M059J (cell line): ENCODE measurements at places on chromosomes 5 and 9. TPM values are rescaled to one million over a fixed set of nuclear protein-coding genes. Genes with fewer than 3 reads are reported as not detected.
A peak's percentile ranks its signal among the peaks of the same experiment; 100 is the strongest.

Gene PCDHGA4
- total RNA-seq = 0.17 and 0.91 TPM in 2 replicates

Gene CXCL14
- total RNA-seq = 0.62 TPM in 1 of 2 replicates, not detected in the other

Gene FAM163B
- not detected in 2 replicates for total RNA-seq

Gene SPATA6L
- total RNA-seq = 0.69 TPM in 1 of 2 replicates, not detected in the other

Gene PAEP
- not detected in 2 replicates for total RNA-seq

Gene PRRX2
- total RNA-seq = 0.17 and 0.20 TPM in 2 replicates

Gene IL31RA
- 0.10 and 0.27 TPM in 2 replicates for total RNA-seq

Gene GPSM1
- 4.5 and 12.5 TPM in 2 replicates for total RNA-seq

Gene OTP
- not detected in 2 replicates for total RNA-seq

Gene WNK2
- 0.02 TPM in 1 of 2 replicates, not detected in the other for total RNA-seq

Gene SET
- 430 and 608 TPM in 2 replicates for total RNA-seq

Gene ENTPD2
- not detected in 2 replicates for total RNA-seq

Gene PCDHB12
- 1.7 and 2.6 TPM in 2 replicates for total RNA-seq

Gene PCDHGA12
- total RNA-seq = 0.39 TPM in 1 of 2 replicates, not detected in the other

Gene IRX2
- total RNA-seq = not detected in 2 replicates

Gene GDNF
- total RNA-seq = 0.05 TPM in 1 of 2 replicates, not detected in the other

Gene RFK
- total RNA-seq = 37.6 and 42.7 TPM in 2 replicates

- no peak for DNase-seq
Measured at GRCh38 chr9:126033956-126034355, 286.8 kb downstream of the PBX3 start.

DNA sequence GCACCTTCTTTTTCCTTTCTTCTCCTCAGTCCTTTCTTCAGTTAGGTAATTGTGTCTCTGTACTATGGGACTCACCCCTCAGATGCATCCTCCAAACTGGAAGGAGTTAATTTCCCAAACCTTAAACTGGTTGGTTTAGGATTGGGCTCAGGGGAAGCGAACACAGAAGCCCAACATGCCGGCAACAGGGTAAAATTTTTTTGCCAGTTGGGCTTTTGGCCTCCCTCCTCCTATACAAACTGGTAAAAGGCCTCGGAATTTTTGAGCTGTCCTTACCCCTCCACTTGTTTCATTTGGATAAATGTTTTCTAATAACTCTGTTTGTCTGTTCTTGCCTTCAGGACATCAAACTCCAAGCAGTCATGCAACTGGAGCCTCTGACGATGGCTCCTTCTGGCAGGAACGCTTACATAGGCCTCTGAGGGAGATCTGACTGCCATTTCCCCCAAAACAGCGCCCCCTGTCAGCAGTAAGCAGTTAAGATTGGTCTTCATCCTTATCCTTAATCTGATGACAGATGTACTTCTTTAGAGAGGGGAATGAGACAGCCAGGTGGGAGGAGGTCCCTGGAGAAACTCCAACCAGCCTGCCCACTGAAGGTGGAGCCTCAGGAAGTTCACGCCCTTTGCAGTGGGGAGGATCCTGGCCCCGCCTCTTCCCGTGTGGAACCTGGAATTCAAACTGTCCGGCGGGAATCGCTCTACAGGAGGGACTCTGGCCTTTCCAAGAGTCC is 57.8 kb upstream of the SPINK5 start:
- DNase-seq = peak; percentile 15

- no peak for DNase-seq
Measured at GRCh38 chr5:139251281-139251687, 42.3 kb upstream of the MATR3 start.

GRCh38 chr9:77085416-77085815 is 66.0 kb downstream of the FOXB2 start:
- DNase-seq = peak; percentile 33

- peak; percentile 6 for DNase-seq
Measured at GRCh38 chr5:94632024-94632423, 13.6 kb downstream of the SLF1 start.

GRCh38 chr9:105647595-105648349 is 14.5 kb upstream of the TAL2 start:
- peak; percentile 39 for DNase-seq

- peak; percentile 3 for DNase-seq
Measured at GRCh38 chr5:166377756-166378155, 1913.7 kb upstream of the WWC1 start.

GRCh38 chr5:126523818-126524510 is 71.1 kb downstream of the ALDH7A1 start:
- no peak for DNase-seq

GRCh38 chr5:107372723-107373450 is 297.9 kb downstream of the EFNA5 start:
- DNase-seq = no peak

GRCh38 chr5:163245584-163245983 is 191.8 kb upstream of the CCNG1 start:
- peak; percentile 37 for DNase-seq

DNA sequence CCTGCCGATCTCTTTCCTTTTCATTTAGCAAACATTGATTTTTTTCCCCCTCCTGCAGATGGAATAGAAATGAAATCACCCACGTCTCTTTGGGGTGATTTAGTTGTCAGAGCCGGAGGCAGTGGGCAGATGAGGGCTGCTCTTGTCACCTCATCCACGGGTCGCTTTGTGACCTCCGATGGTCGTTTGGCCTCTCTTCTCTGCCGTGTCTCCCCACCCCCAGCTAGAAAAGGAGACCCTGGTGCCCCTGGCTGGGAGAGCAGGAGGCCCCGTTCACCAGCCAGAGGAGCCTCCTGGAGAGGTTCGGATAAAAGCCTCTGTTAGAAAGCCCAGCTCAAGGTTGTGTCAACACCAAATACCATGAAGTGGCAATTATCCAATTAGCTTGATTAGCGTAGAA is 21.6 kb upstream of the RXRA start:
- DNase-seq = no peak

GRCh38 chr5:148965511-148966265 is 97.2 kb downstream of the SH3TC2 start:
- DNase-seq = peak; percentile 100

- peak; percentile 55 for DNase-seq
Measured at GRCh38 chr5:144205141-144205551, 34.5 kb downstream of the KCTD16 start.

DNA sequence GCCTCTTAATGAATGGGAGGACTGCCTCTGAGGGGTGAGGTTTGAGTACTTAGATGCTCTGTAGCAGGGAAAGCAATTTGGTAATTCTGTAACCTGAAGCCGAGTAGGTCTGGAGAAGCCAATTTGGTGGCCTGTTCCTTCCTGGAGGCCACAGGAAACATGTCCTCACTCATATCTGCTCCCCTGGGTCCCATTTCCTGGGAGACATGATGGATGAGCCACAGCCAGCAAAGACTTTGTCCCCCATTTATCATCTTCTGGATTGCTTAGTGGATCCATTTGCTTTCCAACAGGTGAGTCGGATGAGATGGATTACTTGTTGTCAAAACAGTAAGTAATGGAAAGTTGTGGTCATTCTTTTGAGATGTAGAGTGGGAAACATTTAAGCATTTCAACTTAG is 99.8 kb upstream of the KLF9 start:
- DNase-seq = peak; percentile 10

DNA sequence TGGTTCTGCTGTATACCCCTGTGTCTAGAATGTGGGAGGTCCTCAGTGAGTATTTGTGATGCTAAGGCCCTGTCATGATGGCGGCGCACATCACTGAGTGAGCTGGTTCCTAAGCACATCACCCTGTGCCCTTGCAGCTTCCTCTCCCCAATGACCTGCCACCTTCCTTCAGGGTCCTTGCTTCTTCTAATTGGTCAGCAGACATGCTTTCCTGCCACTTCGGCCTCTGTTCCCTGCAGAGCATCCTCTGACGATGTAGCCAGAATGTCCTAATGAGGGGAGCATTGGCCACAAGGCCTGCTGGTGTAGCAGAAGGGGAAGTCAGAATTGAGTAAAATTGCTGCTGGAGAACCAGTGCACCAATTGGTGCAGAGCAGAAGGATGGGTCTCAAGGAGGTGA is 31.1 kb upstream of the ANGPTL2 start:
- no peak for DNase-seq

GRCh38 chr5:168132241-168132641 is 159.2 kb upstream of the WWC1 start:
- peak; percentile 18 for DNase-seq

DNA sequence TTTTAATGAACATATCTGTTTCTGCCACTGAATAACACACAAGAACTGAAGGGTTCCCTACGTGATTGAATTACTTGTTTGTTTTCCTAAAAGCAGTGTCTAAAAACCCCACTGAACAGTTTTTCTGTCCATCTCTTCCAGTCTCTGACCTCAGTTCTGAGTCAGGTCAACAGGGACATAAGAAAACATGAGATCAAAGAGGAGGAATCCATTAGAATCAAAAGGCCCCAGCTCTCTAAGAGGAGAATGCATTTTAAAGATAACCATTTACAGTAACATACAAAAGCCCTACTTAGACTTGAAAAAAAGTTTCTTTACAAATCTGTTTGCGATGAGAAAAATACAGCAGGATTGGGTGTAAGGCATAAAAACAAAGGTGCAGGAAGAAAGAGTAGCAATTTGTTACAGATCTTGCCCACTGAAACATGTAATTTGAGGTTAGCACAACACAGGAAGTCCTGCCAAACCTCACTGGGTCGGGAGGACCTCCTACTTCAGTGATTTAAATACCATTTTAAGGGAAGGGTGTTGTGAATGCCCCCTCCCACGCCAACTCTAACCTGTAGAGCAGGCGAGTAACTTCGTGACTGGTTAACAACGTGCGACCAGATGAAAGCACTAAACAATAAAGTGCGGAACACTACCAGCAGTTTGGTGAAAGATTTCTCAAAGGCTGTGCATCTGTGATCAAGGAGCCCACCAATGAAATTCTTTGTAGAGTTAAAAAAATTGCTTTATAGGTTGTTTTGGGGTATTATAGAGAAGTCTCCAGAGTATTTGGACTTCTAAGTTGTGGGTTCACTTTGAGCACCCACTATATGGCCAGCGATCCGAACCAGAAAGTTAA is 1.3 kb downstream of the QSOX2 start:
- DNase-seq = peak; percentile 31

- peak; percentile 74 for DNase-seq
Measured at GRCh38 chr5:56569566-56569965, 245.8 kb upstream of the MAP3K1 start.

DNA sequence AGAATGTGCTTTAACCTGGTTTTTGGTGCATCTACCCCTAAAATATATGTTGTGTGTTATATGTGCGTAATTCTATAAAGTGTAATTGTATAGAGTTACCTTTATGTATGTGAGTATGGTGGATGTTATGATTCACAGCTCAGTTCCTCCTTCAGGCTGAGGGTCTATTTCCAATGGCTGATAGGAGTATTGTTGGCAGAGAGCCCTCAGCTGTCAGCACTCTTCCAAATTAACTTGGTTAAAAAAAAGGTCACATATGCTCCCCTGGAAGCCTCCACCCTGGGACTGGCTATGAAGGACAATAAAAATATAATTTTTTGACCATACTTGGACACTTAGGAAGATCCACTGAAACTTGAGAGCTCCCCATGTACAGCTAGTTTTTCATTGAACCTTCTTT is 250.4 kb upstream of the CDH12 start:
- no peak for DNase-seq

DNA sequence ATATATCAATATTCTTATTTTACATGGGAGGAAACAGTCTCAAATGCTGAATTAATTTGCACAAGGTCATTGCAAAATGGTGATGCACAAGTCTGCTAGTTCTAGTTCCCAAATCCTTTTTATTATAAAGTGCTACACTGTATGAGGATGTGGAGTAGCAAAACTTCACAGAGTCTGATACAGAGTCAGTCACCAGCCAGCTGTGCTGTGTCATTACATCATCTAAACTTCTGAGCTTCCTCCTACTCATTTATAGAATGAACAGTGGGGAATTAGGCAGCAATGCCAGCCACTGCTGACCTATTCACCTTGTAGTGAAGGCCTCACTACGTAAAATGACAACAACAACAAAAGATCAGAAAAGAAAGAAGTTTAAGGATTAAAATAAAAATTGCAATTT is 357.8 kb downstream of the TMEM167A start:
- peak; percentile 10 for DNase-seq

- peak; percentile 89 for DNase-seq
Measured at GRCh38 chr5:8730194-8730593, 815.7 kb downstream of the SEMA5A start.

DNA sequence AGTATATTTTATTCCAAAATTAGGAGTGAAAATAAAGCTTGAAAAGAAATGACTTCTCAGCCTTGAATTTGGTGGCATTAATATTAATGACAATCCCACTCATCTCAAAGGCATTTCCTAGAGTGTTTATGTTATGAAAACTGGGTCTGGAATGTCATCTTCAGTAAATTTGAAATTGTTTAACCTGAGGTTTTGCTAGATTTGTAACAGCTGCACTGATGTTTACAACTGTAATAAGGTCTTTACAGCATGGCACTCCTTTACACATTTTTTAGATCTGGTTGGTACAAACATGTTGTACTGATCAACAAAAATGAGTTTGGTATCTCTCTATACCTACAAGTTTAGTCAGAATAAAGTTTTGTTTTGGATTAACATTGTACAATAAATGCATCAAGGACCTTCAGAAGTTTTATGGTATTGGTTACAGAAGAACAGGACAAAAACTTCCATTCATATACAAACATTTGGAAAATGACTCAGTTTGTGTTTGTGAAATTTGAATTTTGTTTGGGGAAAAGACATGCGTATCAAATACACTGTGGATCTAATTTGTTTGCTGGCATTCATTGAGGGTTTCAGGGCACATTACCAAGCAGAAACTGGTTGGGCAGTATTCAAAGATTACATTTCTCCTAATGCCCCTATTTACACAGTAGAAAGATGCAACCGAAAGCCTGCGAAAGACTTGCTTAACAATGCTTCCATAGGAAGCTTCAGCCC is 11.6 kb downstream of the FANCC start:
- DNase-seq = peak; percentile 60

DNA sequence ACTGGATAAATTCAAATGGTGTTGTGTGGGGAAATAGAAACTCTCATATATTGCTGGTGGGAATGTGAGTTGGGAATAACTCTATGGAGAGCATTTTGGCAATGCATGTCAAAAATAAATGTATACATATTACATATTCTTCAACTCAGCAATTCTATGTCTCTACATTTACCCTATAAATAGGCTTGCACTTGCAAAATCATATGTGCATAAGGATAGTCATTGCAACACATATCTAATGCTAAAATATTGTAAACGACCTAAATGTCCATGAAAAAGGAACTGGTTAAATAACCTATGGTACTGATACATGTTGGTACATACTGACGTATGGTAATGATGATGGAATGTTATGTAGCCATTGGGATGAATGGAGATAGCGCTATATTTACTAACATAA is 94.5 kb upstream of the CHD1 start:
- DNase-seq = no peak

DNA sequence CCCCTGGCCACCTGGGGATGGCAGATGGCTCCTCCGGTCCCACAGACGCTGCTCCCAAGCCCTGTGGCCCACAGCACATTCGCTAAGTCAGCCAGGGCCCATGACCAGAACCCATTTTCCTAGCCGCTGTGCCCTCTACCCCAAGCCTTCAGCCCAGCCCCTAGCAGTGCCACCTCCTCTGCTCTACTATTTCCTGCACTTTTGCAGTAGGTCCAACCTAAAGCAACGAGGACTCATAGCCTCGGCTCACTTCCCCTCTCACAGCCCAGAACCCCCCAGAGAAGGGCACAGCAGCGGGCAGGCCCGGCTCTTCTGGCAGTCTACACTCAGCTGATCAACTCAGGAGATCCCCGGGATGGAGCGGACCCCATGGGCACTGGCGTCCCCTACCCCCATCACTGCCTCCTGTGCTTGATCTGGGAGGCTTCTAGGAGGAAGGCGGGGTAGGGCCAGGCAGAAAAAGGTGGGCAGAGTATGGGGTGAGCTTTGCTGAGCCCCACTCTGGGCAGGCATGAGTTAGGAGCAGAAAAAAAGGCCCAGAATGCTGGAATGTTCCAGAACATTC is 111.2 kb downstream of the ZNF354C start:
- no peak for DNase-seq

- peak; percentile 91 for DNase-seq
Measured at GRCh38 chr5:59873113-59873512, 20.4 kb downstream of the PDE4D start.

GRCh38 chr5:159052401-159053011 is 47.2 kb downstream of the EBF1 start:
- DNase-seq = no peak
